ENCODE measurements at places on chromosomes 1 and 21. TPM values are rescaled to one million over a fixed set of nuclear protein-coding genes. Genes with fewer than 3 reads are reported as not detected.
A peak's percentile ranks its signal among the peaks of the same experiment; 100 is the strongest.

DNA sequence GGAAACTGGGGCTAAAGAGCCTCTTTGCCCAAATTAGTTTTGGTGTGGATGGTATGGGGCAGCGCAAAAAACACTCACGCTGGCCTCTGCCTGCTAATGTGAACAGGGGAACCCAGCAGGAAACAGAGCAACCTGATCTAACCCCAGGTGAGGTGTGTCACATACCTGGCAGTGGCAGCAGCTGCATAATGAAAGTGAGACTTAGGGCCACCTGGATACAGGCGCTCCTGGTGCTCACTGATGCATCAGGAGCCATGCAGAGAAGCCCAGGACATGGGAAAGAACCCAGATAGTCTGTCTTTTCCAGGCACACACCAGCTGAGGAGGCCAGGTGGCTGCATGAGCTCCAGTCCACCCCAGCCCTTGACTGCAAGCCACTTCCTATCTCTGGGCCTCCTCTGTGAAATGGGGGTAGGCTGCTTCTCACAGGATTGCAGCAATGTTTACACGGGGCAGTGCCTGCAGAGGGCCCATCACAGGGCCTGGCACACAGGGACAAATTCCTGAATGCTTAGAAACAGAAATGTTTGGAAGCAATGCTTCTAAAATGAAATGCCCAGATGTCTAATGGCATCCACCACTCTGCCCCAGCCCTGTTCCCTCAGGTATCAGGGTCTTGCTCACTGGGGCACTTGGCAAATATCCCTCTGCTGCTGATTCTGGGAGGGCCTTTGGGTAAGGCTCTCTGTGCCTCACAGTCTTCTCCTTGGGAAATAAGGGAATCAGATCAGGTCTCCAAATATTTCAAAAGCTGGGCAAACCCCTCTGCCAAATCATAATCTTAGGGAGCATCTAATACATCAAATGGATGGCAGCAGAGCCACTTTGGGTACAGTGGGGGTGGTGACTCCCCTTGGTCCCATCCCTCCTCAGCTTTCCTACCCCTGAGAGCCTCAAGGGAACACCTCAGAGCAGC, 19.9 kb downstream of the DHCR24 start:
- DNase-seq = no peak

- no peak for DNase-seq
Observed at GRCh38 chr1:20261095-20261494, 29.6 kb upstream of the VWA5B1 start.

DNA sequence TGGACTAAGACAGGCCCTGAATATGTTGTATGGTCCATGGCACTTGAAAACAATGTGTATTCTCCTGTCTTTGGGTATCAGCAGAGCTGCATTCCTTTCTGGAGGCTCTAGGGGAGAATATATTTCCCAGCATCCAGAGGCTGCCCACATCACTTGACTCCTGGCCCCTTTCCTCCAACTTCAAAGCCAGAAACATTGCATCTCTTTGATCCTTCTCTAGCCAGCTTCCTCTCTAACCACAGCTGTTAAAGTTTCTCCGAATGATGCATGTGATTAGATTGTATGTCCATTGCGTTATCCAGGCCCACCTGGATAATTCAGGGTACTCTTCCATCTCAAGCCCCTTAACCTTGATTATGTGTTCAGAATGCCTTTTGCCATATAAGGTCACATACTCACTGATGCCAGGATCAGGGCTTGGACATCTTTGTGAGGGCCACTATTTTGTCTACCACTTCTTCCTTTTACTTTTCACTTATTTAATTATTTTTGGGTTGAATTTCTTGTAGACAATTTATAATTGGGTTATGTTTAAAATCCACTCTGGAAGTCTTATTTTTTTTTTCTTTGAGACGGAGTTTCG, 5.3 kb downstream of the CHD1L start:
- no peak for DNase-seq

GRCh38 chr21:27108701-27109100, 141.8 kb upstream of the ADAMTS5 start:
- DNase-seq = no peak

- no peak for DNase-seq
Observed at GRCh38 chr1:36963006-36963405, 71.3 kb downstream of the GRIK3 start.

- DNase-seq = peak; percentile 76
Observed at GRCh38 chr1:146012703-146013558, 8.6 kb downstream of the HJV start.

DNA sequence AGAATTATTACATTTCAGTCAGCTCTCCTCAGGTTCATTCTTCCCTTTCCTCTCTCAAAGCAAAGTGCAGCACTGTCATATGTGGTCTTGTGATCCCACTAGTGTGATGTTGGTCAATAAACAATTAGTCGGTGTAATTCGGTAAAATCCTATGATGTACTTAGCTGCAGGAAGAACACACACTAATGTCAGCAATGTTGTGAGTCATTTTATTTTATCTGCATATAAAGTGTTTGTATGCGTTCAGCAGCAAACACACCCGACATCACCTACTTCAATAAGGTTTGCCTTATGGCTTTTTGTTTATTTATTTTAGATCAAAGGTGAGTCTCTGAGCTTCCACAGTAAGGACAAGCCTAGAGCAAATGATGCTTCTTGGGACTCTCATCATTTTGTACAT, 47.8 kb downstream of the PTPN14 start:
- DNase-seq = no peak

- DNase-seq = no peak
Observed at GRCh38 chr1:222898191-222898527, 83.3 kb downstream of the DISP1 start.

- DNase-seq = no peak
Observed at GRCh38 chr1:204316164-204316563, 43.6 kb downstream of the PLEKHA6 start.

GRCh38 chr1:233094269-233094668, 143.9 kb downstream of the NTPCR start:
- no peak for DNase-seq

- DNase-seq = no peak
Observed at GRCh38 chr1:21338573-21339355, 48.5 kb upstream of the ECE1 start.

- no peak for DNase-seq
Observed at GRCh38 chr21:41769933-41770332, 3.1 kb upstream of the RIPK4 start.

DNA sequence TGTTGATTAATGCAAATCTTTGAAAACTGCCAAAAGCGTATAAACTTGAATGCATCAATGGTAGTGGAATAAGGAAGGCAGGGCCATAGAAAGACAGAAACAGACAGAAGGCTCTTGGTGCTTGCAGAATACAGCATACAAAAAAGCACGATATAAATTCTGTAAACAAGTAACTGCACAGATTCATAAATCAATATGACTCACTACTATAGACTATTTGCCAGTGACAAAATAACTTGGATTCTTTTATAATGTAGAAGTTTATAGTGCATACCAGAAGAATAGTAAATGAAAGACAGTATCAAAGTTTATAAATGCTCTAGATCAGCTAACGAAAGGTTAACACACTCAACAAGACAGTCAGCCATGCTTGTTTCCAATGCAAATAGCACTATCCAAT, 349.6 kb downstream of the PTBP2 start:
- no peak for DNase-seq

DNA sequence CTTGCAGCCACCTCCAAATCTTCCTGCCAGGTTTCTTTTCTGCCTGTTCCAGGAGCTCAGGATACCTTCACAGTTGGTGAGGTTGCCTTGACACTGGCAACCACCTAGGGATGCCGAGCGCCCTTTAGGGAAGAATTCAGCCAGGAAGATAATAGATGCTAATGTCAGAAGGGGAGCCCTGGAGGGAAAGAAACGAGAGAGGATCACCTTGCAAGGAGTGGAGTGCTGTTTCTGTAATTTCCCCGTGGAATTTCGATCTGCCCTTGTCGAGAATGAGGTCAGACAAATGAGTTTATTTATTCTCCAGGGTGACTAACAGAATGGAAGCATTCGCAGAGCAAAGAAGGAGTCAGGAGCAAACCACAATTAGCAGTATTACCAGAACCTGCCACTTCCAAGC, 315.8 kb upstream of the KAZN start:
- no peak for DNase-seq

DNA sequence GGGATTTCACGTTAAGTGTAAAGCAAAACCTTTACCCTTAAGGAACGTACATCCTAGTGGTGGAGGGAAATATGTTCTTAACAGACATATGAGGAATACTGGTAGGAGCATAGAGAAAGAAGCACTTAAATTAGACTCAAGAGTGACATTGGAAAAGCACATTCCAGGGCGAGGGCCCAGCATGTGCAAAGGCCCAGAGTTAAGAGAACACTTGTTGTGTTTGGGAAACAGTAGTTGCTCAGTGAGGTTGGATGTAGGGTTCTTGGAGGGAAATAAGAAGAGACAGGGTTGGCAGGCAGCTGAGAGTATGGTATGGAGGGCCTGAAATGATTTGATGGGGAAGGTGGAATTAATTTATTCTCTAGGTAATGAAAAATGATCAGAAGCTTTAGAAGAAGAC, 115.5 kb downstream of the CNIH3 start:
- DNase-seq = no peak

DNA sequence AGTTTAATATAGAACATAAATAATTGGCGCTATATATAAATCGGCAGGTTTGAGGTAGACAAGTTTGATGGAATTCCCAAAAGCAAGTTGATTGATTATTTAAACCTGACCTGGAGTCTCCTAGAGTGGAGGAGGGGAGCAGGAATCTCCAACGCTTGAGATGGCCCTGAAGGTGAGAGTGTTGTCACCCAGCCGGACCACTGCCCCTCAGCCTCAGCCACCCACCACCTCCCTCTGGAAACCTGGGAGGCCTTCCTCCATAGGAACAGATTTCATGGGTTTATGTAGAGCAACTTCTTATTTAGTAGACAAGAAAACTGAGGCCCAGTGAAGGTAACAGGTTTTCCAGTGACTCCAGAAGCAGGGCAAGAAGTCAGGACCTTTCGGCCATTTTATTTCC, 389.5 kb downstream of the KIF26B start:
- no peak for DNase-seq

GRCh38 chr1:212433577-212434462, 1.1 kb downstream of the NENF start:
- no peak for DNase-seq

DNA sequence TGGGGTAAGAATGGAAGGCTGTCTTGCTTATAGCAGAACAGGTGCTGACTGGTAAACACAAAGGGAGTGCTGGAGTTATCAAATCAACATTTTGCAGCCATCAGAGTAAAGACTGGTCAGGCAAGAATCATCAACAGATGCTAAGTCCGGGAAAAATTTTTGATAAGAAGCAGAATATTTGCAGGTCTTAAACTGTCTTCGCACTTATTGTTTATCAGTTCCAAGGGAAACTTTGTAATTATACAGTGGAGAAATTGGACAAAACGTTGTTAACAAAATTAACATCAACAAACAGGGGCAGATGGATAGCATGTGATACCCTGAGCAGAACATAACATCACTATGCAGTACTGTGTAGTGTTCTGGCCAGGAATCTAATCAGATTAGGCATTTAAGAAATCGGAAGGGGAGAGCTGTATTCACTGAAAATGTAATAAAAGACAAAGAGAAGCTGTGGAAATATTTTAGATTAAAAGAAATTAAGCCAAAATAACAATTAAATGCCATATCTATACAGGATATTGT, 127.1 kb downstream of the DAB1 start:
- DNase-seq = no peak

DNA sequence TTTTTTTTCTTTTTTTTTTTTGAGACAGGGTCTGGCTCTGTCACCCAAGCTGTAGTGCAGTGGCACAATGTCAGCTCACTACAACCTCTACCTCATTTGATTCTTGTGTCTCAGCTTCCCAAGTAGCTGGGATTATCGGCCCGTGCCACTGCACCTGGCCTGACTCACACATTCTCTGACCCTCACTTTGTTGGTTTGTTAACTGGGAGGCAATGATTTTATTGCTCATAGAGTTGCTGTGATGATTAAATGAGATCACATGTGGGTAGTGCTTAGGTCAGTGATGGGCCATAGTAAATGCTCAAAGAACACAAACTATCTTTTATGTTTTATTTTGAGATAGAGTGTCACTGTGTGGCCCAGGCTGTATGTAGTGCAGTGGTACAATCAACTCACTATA, 47.3 kb upstream of the SSBP3 start:
- no peak for DNase-seq

- DNase-seq = no peak
Observed at GRCh38 chr1:16294219-16295212, 57.5 kb upstream of the CPLANE2 start.

DNA sequence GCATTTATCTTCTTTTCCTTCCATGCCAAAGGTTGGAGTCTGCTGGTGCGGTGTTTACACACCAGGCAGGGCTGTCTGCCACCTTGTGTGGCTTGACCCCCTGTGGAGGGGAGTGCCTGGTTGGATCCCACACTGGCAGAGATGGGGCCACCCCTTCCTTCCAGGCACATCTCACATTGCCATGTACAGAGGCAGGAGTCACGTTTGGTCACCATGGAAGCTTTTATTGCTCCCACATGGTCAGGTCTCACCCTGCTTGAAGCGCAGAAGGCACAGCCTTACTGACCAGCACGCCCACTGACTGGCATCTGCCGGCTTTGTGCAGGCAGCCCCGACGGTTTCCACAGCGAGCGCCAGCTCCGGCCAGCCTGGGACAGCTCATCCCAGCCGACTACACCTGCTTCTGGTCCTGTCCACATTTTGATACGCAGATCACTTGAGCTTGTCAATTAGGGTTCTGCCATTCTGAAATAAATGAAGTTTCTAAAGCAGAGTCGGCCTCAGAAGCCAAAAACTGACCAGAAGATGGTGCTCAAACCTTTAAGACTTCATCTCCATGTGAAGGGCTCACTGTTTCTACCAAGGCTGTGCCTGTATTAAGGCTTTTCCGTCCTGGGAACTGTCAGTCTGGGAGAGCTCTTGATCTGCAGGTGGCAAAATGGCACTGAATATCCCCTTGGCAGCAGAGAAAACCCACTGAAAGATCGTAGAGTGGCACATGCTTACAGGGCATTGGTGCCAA, 35.6 kb upstream of the EPHA8 start:
- DNase-seq = no peak

DNA sequence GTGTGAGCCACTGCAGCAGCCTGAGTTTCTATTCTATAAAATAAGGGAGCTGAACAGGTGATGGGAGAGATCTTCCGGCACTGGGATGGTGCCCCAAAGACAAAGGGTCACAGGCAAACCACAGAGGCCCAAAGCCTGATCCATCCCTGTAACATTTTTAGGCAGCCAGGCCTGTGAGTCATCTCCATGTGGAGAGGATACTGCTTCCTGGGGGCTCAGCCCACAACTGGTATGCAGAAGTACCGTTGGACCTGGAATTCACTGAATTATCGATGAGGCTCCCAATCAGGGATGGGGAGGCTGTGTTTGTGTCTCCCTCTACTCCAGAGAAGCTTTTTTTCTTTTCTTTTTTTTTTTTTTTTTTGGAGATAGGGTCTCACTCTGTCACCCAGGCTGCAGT, 48.8 kb upstream of the WASF2 start:
- DNase-seq = no peak

GRCh38 chr1:229068270-229068987, 202.5 kb upstream of the RAB4A start:
- no peak for DNase-seq

The FHL3 gene
- 1.8 TPM for total RNA-seq

The AMY1C gene
- not detected for total RNA-seq

The NKAIN1 gene
- total RNA-seq = not detected

The PDZK1 gene
- total RNA-seq = 0.23 TPM

The LIPI gene
- not detected for total RNA-seq

The TMEM81 gene
- total RNA-seq = 3.2 TPM

The APOBEC4 gene
- total RNA-seq = not detected

The EFNA1 gene
- not detected for total RNA-seq

The TNFRSF4 gene
- 1.4 TPM for total RNA-seq

The OR2L5 gene
- not detected for total RNA-seq

The RNF207 gene
- not detected for total RNA-seq

The CCNL2 gene
- 213 TPM for total RNA-seq

The FAM177B gene
- total RNA-seq = not detected

The CZIB gene
- total RNA-seq = 46.7 TPM

The PEAR1 gene
- total RNA-seq = not detected

Measured in OCI-LY7 (cell line).